Suppressor macrophage treated with lipopolysaccharide for 1 hour (primary cell): ENCODE measurements at places on chromosomes 16 and 17.

DNA sequence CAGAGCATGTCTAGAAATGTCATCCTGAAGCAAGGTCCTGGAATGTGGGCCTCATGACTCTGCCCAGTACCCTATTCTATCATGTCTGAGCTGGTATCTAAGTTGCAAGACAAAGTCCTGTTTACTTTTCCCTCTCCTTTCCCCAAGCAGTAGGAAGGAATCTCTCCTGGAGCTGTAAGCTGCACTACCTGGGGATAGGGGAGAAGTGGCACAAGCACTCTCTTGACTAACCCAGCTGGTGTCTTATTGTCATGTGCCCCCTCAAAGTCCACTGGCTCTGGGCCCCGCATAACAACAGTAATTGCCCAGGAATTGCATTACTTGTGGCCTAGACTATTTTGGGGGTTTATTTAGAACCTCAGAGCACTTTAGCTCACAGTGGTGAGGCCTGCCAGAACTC, 1366.3 kb upstream of the GOT2 start:
- DNase-seq = no peak

DNA sequence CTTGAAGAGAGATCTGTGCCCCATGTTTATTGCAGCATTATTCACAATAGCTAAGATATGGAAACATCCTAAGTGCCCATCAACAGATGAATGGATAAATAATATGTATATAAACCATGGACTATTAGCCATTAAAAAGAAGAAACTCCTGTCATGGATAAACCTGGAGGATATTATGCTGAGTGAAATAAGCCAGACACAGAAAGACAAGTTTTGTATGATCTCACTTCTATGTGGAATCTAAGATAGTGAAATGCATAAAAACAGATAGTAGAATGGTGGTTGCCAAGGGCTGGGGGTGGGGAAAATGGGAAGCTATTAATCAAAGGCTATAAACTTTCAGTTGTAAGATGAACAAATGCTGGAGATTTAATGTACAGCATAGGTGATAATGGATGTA, 19.9 kb upstream of the HEATR6 start:
- no peak for DNase-seq

GRCh38 chr17:37088459-37088858, 139.7 kb downstream of the AATF start:
- DNase-seq = no peak

- no peak for DNase-seq
Observed at GRCh38 chr17:78046923-78047322, 81.6 kb downstream of the TMC6 start.

GRCh38 chr17:43823350-43824084, 9.4 kb downstream of the MPP3 start:
- no peak for DNase-seq

DNA sequence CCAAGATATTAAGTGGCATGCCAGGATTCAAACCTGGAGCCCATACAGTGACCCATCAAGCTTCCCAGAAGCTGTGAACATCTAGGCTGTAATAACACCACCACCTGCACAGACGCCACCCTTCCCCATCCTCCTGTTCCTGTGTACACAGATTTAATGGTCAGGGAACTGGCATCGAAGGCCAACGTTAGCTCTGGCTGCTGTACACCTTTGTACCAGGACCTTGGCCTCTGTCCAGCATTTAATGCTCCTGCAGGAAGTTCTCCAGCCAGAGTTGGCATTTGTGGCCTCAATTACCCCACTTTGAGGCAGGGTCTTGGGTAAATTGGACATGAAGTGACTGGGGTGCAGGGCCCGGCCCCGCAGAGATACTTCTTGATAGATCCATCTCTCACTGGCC, 49.3 kb downstream of the SCNN1B start:
- DNase-seq = no peak

DNA sequence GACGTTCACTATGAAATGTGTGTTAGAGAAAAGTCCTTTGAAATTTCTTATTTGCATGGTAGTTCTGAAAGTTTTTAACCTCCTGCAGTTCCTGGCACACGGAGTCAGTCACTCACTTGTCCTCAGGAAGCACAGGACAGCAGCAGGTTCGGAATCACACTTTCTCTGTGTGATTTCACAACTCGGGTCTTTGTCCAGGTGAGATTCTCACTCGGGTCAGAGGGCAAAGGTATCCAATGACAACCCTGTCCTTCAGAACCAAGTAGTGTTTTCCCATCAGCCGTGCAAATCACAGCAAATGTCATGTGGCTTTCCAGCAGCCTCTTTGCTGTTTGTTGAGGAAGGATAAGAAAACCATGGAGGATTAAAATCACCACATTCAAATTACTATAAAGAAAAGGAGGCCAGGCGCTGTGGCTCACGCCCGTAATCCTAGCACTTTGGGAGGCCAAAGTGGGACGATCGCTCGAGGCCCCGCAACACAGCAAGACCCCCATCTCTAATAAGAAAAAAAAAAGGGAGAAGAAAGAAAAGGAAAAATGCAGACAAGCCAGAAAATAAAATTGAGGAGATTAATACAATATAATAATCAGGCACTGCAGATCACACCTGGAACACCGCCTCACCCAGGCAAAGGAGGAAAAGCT, 22.0 kb downstream of the ADCY9 start:
- DNase-seq = no peak

GRCh38 chr17:8220783-8221662, 10.6 kb upstream of the AURKB start:
- DNase-seq = peak; percentile 92

DNA sequence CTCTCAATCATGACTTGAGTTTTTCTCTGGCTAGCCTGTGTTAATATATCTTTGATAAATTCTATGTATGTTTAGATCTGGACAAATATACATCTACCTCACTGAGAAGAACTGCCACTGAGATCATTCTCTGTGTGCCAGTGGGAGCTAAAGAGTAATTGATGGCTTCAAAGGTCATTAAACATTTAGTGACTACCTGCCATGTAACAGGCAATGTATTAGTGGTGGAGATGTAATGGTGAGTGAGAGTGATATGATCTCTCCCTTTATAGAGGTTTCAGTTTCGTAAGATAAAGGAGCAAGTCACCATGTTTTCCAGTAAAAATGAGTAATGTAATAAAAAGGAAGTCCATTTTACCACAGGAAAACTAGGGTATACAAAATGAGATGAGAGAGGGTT, 235.8 kb upstream of the CDH8 start:
- no peak for DNase-seq

DNA sequence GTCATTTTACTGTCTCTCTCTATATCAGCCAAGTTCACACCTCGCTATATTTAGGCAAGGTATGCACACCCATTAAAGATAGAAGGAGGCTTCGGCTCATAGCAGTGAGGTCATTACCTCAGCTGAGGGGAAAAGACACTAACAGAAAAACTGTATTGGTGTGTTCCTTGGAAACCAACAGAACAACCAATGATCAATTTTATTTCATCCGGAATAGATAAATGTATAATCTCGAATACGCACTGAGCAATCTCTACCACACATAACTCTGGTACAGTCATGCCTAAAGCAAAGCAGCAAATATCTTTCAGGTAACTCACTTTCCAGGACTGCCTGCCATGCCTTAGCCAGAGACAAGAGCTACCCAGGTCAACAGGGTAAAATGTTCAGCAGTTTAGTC, 109.9 kb upstream of the CORO6 start:
- no peak for DNase-seq

DNA sequence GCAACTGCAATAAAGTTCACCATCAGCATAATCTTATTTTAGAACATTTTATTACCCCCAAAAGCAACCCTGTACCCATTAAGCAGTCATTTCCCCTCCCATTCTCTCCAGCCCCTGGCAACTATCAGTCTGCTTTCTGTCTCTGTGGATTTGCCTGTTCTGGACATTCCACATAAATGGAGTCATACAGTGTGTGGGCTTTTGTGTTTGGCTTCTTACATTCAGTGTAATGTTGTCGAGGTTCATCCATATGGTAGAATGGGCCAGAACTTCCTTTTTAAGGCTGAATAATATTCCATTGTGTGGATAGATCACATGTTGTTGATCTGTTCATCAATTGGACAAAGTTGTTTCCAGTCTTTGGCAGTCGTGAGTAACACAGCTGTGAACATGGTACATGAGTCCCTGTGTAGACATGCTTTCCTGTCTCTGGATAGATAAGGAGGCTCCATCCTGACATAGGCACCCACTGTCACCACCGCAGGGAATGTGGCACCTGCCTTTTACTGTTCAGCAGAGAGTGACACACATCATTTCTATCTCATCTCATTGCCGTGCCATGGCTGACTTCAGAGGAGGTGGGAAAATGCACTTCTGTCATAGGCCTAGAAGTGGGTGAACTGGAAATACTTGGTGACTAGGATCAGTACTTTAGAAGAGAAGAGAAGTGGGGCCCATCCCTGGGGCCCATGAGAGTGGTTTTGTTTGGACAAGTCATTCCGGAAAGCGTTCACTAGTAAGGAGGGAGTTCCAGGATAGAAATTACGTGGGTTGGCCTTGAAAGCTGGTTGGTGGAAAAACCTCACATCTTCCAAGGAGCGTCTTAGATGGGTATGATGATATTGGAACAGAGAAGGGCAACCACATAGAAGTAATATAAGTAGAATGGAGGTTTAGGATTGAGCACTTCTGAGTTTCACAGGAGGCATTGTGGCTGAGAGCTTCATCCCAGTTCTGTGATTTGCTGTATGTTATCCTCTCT, 25.8 kb downstream of the EPN2 start:
- peak; percentile 16 for DNase-seq

- DNase-seq = no peak
Observed at GRCh38 chr17:44386182-44386525, 3.3 kb downstream of the ITGA2B start.

DNA sequence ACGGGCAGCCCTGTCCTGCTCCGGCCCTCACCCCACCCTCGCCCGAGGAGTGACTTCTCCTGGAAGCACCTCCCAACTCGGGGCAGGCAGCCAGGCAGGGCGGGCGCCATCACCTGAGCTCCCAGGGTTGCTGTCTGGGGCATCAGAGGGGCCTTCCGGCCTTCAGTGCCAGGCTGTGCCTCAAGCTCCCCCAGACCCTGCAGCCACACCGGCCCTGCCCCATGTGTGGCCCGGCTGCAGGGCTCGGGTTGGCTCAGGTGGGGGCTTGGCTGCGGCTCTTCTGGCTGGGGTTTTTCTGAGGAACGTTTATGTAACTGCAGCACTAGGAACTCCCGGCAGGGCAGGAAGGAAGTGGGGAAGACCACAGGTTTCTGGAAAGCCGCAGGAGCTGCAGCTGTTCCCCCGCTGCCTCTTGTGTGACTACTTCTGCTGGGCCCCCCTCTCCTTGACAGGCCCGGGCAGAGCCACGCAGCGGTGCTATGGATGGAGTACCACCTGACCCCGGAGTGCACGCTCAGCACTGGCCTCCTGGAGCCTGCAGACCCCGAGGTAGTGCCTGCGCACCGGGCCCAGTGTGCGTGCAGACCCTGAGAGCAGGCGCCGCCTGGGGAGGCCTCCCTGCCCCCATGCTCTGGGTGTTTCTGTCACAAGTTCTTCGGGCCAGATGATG, 45.6 kb downstream of the PRMT7 start:
- DNase-seq = peak; percentile 34

DNA sequence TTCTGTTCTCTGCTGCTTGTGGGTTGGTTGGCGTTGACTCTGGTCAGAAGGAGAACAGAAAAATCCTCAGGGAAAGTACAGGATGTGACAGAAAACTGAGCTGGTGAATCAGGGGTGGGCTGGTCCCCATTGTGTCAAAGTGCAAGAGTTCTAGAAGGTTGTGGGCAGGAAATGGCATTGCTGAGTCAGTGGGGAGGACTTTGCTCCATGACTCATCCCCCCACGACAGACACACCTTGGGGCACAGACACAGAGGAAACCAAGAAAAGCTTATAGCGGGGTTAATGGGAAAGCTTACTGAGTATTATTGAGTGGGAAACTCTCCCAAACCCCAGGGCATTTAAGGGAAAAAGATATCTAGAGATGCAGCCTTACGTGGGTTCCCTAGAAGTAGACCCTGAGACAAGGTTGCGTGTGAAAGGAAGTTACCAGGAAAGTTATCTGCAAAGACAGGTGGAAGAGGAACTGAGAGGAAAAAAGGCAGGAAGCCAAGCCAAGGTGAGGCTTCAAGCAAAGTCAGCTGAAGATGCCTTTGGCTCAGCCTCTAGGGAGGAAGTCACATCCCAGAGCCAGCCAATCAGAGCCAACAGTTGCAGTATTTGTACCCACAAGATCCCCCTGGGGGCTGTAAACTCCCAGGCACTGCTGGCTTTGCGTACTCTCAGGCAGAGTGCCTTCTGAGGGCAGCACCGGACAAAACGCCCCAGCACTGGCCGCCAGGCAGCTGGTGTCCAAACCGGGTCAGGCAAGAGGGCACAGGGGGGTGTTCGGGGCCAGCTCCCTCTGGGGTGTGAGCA, 86.4 kb downstream of the FOXL1 start:
- peak; percentile 85 for DNase-seq

- no peak for DNase-seq
Observed at GRCh38 chr17:73582359-73582758, 61.9 kb downstream of the SDK2 start.

DNA sequence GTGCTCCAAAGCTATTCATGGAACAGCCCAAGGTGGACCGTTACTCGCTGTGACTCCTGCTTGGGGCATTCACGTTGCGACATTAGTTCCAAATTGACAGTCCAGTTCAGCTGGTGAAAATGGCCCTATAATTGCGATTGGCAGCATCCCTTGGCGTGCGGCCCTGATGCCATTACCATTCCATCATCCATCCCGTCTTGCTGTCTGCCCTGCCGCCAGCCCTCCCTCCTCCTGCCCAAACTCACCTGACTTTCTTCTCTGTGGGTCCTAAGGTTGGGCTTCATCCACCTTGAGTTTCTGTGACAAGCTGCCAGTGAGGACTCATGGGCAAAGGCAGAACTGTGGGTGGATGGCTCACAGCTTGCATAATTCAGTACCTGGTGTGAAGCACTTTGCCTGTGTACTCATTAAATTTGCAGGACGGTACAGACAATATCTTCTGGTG, 104.6 kb downstream of the RPTOR start:
- no peak for DNase-seq

DNA sequence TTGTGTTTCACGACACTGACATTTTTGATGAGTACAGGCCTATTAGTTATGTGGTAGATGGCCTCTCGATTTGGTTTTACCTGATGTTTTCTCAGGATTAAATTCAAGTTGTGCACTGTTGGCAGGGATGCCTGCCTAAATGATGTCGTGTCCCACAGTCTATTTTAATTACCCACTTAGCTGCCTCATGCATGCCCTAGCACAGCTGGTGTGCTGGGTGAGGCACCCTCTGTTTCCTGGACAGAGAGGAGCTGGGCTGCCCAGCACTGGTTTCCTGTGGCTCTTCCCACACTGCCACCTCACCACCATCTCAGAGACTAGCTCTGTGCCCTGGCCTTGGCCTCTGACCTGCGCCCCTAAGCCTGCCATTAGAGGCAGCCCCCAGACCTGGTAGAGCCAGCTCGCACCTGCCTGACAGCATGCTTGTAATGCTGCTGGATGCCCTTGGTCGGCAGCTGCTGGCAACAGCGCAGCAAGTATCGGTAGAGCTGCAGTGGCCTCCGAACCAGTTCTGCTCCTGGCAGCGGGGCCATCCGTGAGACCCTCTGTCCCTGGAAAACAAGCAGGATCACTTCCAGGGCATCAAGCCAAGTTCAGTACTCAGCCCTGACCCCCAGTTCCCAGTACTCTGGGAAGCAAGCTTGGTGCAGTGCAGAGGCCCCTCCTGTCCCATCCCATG, 10.9 kb downstream of the LYRM9 start:
- DNase-seq = no peak
